B cell (primary cell): ENCODE measurements at places on chromosomes 5 and 9. TPM values are rescaled to one million over a fixed set of nuclear protein-coding genes. Genes with fewer than 3 reads are reported as not detected.

GRCh38 chr9:121688681-121689080 is 37.2 kb downstream of the DAB2IP start:
- no peak for DNase-seq

GRCh38 chr5:56840597-56840996 is 25.2 kb downstream of the MAP3K1 start:
- peak; percentile 67 for DNase-seq

DNA sequence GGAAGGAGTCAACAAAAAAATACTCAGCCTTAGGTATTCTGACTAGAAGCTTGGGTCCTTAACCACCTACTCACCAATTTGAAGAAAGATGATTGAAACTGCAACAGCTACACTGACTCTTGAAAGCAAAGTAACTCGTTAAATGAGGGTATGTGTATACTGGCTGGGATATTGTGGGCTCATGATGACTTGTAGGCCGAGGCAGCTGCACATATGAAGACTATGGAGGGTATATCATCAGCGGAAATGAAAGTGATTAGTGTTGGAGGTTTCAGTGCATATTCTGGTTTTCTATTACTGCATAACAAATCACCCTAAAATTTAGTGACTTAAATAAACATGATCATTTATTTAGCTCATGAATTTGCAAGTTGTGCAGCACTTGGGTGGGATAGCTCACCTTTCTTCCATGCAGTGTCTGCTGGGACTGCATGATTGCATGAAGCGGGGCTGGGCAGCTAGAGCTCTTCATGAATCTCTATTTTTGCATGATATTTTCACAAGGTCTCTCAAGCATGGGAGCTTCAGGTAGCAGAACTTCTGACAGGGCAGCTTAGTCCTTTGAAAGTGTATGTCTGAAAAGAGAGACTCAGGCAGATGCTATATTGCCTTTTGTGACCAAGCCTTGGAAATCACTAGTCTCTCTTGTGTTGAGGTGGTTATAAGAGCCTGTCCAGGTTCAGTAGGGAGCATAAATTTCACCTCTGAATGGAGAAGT is 96.1 kb upstream of the CDKN2B start:
- DNase-seq: no peak

The MATR3 gene
- 243 and 271 TPM in 2 replicates for total RNA-seq

GRCh38 chr9:128054087-128054486 is 13.0 kb downstream of the NAIF1 start:
- DNase-seq: no peak

GRCh38 chr9:89613912-89614892 is 9.4 kb downstream of the GADD45G start:
- DNase-seq: no peak

- DNase-seq: peak; percentile 24
Measured at GRCh38 chr9:281741-282645, 67.3 kb downstream of the DOCK8 start.

- no peak for DNase-seq
Measured at GRCh38 chr5:94329115-94329514, 289.3 kb downstream of the KIAA0825 start.

- DNase-seq: no peak
Measured at GRCh38 chr5:165508861-165509260, 2003.4 kb downstream of the MAT2B start.
